Left kidney (tissue), 8 donors: ENCODE measurements at places on chromosomes 6 and 20. TPM values are rescaled to one million over a fixed set of nuclear protein-coding genes. Genes with fewer than 3 reads are reported as not detected.

GTSF1L gene
- not detected for polyA plus RNA-seq

PRR18 gene
- polyA plus RNA-seq, result 0.12 TPM

MRAP2 gene
- polyA plus RNA-seq, result 3.2 TPM

MATN4 gene
- polyA plus RNA-seq, result 0.25 TPM

DNAH8 gene
- 0.90 TPM for polyA plus RNA-seq

DNA sequence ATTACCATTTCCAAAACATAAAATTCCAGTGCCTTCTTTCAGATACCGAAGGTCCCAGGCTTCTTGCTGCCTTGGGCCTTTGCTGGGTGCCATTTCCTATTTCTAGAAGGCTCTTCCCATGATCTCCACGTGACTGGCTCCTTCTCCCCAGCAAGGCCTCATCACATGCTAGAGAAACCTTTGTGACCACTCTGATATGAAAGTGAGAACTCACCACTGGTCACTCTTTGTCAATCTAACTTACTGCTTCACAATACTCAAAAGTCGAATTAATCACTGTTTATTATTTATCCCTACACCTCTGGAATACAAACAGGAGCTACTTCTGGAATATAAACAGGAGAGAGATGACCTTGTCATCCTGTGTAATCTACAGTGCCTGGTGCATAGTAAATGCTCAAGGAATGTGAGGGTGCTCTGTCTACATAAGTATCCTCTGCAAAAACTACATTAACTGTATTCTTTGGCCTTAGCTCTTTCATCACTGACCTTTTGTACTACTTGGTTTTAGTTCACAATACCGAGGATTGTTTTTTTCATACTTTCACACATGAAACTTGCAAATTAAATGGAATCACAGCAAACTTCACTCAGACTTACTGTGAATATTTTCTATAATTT lies 1.6 kb downstream of the STX7 start:
- DNase-seq, result no peak

DNA sequence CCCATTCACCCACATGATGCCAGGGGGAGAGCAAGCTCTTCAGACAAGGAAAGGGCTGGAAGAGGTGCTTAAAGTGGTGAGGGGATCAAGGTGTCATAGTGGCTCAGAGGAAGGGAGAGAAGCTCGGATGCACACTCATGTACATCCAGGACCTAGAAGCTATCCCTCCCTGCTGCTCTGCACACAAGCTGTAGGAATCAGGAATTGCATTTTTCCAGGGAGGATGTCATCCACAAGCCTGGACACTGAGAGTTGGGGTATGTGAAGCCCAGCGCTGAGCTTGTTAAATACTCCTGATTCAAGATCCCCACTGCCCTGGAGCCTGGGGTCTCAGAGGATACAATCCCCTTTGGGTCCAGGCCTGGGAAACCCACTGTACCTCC lies 85.8 kb upstream of the CCDC167 start:
- DNase-seq, result no peak

GRCh38 chr6:112618849-112619248 lies 271.7 kb downstream of the RFPL4B start:
- no peak for DNase-seq

DNA sequence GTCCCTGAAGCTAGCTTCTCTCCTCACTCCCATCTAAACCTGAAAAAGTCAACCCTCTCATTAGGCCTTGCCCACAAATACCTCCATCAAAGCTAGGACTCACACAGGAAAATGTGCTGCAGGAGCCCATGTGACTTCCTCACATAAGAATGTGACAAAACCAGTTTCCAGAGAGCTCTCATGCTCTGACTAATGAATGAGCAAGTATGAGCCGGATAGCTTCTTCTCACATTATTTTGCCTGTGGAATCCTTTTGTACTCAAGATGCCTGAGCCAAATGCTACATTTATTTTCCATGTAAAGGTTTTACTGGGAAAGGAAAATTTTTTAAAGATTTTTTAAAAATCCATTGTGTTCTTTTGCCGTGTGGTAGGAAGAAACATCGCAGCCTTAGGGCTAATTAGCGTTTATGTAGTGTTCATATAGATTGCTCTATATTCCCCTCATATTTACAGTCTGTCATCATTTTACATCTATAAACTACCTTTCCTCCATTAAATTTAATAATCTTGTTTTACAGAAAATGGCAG lies 68.6 kb upstream of the CCN6 start:
- peak; percentile 53 for DNase-seq

DNA sequence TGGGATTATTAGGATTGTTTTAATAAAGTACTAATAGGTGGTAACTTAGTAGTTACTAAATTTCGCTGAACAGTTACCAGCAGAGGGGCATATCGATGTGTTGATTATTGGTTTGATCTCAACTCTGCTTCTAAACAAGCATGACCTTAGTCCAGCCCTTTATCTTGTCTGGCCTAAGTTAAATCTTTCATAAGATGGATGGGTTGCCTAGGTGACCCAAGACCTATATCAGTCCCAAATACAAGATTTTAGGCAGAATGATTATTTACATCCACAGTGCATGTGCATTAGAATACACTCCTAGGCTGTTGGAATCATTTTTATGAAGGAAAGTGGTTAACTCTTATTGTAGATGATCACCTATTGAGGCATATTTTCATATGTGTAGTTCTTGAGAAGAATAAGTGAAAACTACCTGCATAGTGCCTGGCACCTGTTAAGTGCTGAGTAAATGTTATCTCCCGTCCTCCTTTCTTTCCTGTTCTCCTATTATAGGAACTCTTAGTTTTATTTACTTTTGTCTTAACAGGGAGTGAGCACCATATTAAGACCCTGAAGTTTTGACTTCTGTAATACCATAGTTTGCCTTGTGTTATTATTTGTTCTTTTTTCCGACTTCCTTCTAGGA lies 1.1 kb downstream of the HSF2 start:
- no peak for DNase-seq

DNA sequence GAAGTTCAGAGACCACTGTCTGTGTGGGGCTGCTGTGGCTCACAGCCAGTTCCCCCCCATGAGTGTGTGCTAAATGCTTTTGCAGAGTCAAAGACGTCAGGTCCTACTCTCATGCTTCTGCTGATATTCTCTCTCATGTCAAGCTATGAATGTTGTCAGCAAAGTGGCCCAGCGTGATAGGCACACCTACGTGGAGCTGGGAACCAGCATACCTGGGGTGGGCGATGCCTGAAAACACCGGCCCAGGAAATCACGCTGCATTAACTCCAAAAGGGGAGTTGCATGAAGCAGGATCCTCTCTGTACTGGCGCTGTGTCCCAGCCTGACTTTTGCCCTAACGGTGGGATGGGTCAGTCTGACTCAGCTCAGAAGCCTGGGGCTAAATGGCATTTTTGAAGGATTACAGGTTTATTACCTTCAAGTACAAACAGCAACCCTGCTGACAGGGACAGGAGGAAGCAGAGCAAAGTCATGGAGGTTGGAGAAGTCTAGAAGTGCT lies 9.0 kb upstream of the MRPS10 start:
- no peak for DNase-seq

GRCh38 chr20:36744764-36745191 lies 1.1 kb downstream of the NDRG3 start:
- no peak for DNase-seq
